NCI-H2081 (cell line): ENCODE measurements at places on chromosomes 1 and 21.
A peak's percentile ranks its signal among the peaks of the same experiment; 100 is the strongest.

DNA sequence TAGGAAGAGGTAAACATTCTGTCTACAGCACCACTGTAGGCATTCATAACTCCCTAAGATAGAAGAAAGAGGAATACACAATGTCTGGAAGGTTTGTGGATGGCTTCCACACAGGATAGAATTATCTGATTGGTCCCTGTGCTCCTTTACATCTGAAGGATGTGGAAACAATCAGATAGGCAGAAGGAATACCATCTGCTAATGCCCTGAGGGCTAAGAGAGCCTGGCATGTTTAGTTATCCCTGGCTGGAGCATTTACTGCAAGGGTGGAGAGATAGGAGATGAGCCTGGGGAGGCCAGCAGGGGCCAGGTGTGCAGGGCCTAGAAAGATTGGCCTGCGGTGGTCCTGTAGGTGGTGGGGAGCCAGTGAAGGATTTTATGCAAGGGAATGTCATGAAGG is 8.6 kb upstream of the ACBD3 start:
- DNase-seq: no peak

- DNase-seq: no peak
These were observed 6.3 kb downstream of the VANGL1 start for GRCh38 chr1:115647919-115648650.

DNA sequence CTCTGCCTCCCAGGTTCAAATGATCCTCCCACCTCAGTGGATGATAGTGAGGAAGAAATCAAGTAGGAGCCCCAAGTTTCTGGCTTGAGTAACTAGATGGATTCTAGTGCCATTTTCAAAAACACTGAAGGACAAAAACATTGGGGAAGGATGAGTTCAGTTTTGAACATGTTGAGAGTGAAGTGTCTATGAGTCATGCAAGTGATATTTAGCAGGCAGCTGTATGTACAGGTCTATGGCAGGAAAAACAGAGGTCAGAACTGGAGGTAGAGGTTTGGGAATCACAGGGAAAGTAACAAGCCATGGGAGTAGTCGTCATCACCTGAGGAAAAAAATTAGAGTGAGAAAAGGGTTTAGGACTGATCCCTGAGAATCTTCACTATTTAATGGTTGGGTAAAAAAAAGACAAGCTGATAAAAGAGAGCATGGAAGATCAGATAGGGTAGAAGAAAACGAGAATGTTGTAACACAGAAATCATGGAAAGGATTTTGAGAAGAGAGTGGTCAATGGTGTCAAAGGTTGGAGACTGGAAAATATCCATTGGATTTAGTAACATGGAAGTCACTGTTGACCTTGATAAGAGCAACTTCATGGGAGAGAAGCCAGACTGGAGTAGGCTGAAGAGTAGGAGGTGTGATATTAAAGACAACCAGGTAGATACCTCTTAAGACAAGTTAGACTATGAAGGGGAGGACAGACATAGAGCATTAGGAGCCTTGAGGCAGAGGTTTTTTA is 53.1 kb downstream of the DIPK1A start:
- no peak for DNase-seq

DNA sequence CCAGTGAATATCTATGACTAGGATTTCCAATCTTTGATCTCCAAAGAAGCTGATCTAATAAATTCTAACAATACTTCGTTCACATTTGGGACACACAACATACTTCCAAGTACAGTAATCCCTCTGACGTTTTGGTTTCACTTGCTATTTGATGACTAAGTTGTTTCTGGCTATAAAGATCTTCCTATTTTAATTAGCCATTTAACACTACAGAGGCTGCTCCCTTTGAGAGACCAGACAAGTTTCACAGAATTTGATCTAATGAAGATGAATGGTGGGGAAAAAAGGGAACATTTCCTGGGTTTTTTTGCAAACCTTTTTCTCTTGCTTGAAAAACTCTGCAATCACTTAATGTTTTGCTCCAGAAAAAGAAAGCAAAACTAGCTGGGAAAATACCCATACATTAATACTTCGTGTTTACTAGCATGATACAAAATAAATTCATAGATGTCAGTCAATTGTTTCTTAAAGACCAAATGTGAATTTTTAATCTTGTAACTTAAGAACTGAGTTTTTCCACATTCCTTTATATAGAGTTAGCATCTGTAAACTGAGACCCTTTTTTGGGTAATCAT is 28.0 kb upstream of the GLIS1 start:
- no peak for DNase-seq

GRCh38 chr1:15459771-15460707 is 3.5 kb downstream of the CELA2A start:
- DNase-seq: no peak

DNA sequence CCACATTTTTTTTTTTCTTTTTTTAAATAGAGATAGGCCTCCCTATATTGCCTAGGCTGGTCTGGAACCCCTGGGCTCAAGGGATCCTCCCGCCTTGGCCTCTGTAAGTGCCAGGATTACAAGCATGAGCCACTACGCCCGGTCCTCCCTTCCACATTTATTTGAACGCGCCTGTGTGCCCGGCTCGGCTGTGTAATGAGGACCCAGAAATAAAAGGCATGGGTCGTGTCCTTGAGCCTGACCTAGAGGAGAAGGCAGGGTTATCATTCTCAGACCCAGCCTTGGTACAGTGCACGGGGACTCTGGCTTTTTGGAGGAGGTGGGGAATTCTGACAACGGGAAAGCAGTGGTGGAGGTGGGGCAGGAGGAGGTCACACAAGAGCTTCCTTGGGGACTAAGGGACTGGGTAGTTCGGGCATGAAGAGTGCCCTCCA is 841 bp downstream of the CENPF start:
- DNase-seq: no peak

- DNase-seq: no peak
These were observed 716 bp downstream of the CTBS start for GRCh38 chr1:84573481-84573966.

DNA sequence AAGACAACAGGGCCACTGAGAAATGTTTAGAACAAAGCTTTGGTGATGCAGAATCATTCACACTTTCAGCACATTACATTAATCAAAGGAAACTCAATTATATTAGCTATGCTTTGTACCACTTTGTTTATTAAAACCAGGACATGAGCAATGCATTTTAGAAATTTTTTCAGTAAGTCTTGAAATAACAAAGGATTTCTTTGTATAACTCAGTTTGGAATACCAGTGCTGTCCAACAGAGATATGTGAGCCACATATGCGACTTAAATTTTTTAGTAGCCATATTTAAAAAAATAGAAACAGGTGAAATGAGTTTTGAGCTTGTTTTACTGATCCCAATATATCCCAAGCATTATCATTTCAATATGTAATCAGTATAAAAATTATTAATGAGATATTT is 18.8 kb upstream of the F3 start:
- no peak for DNase-seq

DNA sequence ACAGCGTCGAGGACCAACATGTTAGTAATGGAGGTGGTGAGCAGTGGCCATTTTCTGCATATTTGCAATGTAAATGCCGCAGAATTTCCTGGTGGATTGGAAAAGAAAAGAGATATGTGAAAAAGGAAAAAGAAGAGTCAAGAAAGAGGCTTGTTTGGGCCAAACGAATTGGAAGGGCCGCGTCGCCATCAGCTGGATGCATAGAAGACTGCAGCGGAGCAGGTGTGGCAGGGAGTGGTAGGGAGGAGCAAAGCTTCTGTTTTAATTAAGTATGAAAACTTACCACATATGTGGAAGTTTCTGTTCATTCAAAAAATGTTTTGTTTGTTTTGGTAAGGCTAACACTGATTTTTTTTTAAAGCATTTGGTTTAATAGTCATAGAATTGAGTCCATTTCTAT is 690.7 kb downstream of the NCAM2 start:
- peak; percentile 11 for DNase-seq

- DNase-seq: no peak
These were observed 7.3 kb upstream of the SERINC2 start for GRCh38 chr1:31405578-31406245.

GRCh38 chr1:162405800-162406199 is 6.1 kb downstream of the SH2D1B start:
- no peak for DNase-seq

- DNase-seq: no peak
These were observed 341.0 kb upstream of the USP24 start for GRCh38 chr1:55555956-55556725.

DNA sequence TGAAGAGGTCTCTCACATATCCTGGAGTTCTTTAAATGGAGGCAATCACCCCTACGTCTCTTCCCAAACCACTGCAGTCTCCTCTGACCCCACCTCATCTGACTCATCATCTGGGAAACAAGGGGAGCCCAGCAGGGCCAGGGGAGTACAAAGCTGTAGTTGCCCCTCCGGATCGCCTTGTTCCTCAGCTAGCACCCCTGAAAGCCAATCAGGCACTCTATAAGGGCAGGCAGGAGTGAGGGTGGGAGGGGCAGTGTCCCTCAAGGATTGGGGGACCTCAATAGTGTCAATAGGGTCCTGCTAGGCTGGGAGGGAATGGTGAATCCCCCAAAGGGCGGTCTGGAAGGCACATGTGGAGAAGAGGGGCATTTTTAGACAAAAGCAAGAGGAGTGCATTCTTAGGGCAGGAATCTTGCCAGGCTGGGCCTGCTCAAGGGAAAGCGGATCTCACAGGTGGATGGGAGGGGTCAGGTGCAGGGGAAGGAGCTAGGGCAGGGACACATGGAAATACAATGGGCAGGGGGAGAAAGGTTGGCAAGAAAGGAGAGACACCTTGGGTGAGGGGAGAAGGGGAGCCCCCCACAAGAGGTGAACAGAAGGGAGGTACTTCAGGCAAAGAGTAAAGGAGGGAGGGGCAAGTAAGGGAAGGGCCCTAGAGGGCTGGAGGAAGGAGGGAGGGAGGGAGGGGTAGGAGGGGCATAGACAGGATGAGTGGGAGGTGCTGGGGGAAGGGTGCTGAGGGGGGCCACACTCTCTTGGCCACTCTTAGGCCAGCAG is 5.8 kb downstream of the SHISA4 start:
- no peak for DNase-seq

DNA sequence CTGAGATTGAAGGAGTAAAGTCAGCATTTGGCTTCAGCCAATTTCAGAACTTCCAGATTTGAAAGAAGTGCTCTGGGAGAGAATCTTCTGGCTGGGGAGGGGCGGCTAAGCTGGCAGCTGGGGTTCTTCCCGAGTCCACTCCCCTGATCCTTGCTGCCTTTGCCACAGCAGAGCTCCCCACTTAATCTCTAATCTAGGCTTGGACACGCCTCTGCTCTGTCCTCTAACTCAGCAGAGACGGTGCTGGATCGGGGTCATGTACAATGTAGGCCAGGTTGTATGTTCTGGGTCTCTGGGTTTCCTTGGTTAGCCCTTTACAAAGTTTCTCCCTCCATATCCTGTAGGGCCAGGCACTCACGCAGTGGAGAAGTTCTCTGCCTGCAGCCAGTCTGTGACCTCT is 10.1 kb upstream of the GSTM3 start:
- DNase-seq: no peak

DNA sequence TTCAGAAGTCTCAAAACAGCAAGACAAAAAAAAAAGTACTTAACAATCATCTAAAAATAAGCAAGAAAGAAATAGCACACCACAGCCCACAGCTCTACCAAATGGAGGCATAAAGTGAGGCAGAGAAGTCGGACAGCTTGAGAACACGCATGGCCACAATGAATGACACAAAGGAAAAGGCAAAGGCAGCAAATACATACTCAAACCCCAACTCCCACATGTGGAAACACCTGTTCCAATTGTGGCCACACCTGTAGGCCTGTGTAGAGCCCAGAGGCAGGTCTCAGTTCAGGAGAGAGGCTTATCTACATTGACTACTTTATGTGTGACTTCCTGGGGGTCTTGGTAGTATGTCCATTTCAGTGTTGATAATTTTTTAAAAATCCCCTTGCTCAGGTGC is 543.5 kb downstream of the LMO4 start:
- DNase-seq: no peak

DNA sequence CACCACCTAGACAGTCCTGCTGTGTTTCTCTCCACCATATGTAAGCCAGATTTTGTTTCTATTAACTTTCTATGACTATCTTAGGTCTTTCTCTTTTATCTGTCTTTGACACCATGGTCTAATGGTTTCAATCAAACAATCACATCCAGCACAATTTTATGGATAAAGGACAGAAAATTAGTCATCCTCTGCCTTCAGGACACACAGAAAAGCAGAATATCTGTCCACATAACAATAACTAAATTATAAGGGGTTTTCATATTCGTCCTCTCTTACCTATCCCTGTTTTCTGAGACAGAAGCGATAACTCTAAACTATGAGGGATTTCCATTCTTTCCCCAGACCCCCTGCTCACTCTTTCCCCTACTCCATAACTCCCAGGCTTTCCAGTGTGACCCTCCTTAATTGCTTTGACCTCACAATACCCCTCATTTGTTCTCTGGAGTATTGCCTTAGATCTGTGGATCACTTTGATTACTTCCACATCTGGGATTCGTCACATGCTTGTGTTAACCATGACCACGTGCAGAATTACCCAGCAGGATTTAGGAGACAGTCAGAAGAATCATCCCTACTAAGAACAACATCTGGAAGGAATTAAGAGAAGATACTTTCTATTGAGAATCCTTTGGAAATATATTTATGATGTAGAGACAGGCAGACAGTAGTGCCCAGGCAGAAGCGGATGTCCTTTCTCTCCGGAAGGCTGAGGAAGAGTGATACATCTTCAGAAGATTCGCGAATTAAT is 108.2 kb upstream of the GREM2 start:
- DNase-seq: no peak

- DNase-seq: no peak
These were observed 1.0 kb upstream of the PIGV start for GRCh38 chr1:26786437-26787380.

- DNase-seq: no peak
These were observed 206.0 kb downstream of the HIVEP3 start for GRCh38 chr1:41712695-41713094.

- no peak for DNase-seq
These were observed 84.9 kb downstream of the GREM2 start for GRCh38 chr1:240527086-240527485.

- peak; percentile 26 for DNase-seq
These were observed 6.9 kb downstream of the SERTAD4 start for GRCh38 chr1:210239349-210240111.
